ENCODE measurements at places on chromosomes 3 and 15.

GRCh38 chr3:187713504-187713903 is 11.1 kb upstream of the RTP2 start:
- DNase-seq, result no peak

- DNase-seq, result no peak
Observed at GRCh38 chr3:121155028-121155427, 247.0 kb downstream of the STXBP5L start.

DNA sequence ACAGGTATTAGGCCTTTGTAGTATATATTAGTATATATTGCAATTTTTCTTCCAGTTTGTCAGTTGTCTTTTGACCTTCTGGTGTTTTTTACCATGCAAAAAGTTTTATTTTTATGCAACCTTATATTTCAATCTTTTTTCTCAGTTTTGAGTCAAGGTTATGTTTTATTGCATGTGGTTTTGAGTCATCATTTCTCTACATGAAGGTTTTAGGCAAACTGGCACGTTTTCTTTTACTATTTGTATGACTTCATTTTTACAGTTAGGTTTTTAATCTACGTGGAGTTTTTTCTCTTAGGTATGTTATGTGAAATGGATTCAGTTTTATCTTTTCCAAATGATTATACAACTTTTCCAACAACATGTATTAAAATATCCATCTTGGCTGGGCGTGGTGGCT is 36.8 kb upstream of the TCAIM start:
- DNase-seq, result no peak

- DNase-seq, result no peak
Observed at GRCh38 chr3:101868534-101869464, 19.5 kb downstream of the NFKBIZ start.

DNA sequence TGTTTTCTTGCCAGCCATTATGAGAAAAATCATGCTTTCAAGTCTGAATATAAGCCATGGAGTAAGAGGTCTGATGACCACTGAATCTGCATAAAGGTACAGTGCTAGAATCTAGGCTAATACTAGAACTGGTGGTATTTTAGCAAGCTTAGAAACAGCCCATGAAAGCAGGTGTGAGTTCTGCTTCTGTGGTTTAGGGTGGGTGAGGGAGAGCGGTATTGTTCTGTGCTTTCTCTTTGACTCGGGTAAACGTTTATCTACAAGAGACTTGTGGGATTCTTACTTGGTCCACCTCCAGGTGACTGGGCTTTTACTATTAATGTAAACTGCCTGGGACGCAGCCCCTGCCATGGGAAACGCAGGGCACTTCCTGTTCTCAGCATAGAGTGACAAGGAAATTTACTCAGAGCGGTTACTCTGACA is 55.2 kb downstream of the PGPEP1L start:
- no peak for DNase-seq

DNA sequence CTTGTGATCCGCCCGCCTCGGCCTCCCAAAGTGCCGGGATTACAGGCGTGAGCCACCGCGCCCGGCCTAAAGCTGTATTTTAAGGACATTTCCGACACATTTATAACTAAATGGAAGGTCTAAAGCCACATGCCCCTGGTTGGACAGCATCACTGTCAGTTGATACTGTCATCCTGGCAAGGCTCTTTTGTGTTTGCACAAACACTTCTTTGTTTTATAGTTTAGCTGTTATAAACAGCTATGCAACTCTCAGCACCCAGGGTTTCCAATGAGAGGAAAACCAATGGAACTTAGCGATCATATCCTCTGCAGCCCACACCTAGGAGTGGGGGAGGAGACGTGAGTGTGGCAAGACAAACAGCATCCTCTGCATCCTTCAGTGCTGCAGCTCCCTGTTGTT is 19.7 kb downstream of the NIPA1 start:
- DNase-seq, result no peak

GRCh38 chr3:10249833-10250232 is 1.6 kb downstream of the TATDN2 start:
- no peak for DNase-seq

- DNase-seq, result no peak
Observed at GRCh38 chr3:13011573-13012220, 61.5 kb downstream of the IQSEC1 start.

DNA sequence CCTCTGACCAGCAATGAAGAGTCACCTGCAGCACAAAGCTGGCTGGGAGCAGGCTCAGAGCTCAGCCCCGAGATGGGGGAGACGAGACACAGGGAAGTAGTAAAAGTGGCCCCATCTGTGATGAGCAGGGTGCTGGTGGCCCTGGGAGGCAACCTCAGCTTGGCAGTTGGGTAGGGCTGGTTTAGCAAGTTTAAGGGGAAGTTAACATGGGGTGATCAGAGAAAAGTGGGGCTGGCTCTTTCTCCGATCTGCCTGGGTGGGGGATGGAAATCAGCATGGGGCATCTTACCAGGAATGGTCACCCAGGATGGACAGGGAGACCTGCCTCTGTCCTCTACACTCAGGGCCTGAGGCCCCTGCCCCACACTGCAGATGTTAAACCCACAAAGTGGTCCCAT is 29.9 kb upstream of the SFMBT1 start:
- DNase-seq, result no peak

DNA sequence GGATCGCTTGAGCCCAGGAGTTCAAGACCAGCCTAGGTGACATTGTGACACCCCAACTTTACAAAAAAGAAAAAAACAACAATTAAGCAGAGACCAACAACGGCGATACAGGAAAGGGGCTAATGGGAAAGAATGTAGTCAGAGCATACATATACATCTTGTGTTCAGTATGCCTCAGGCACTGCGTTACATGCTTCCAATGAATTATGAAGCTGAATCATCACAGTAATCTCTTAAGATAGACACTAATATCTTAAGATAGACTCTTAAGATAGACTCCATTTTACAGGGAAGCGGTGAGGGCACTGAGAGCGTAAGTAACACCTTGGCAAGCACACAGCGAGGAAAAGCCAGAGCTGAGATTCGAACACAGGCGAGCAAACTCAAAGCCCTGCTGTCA is 6.1 kb upstream of the LDHAL6B start:
- no peak for DNase-seq

- no peak for DNase-seq
Observed at GRCh38 chr3:62832553-62832952, 42.7 kb downstream of the CADPS start.

- DNase-seq, result no peak
Observed at GRCh38 chr3:4680227-4680691, 187.1 kb downstream of the ITPR1 start.

- no peak for DNase-seq
Observed at GRCh38 chr3:64133987-64134386, 91.3 kb downstream of the PRICKLE2 start.

DNA sequence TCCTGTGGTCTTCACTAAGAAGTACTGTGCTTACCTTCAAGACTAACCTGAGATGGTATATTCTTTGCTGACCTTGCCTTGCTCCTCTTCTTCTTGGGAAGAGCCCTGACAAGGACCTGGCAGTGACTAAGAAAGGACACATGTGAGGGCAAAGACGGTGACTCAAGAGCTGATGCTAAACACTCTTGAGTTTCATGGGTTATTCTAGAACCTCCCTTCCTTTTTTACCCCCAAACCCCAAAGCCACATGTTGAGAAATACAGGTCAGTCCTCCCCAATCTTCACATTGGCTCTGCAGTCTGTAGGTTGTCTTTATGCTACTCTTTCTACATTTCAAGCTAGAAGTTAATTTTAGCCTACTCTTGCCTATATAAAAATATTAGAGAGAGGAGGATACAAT is 200.6 kb downstream of the SEMA6D start:
- no peak for DNase-seq
